ENCODE measurements at places on chromosomes 3 and 15.

DNA sequence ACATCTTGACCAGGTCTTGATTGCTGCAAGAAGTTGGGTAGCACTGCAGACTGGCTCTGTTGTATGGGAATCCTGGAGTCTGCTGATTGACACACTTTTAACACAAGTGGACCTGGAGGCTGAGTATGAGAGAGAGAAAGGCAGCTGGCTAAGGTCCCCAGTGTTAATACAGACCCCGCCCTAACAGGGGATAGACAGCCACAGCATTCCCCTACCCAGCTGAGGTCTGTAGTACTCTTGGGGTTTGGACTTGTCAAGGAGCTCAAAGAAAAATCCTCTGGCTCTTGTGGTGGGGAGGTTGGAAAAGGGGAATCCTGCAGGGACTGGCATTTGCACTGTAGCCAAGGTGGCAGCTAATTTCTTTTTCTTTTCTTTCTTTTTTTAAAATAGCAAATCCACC lies 192.7 kb downstream of the ZNF621 start:
- no peak for DNase-seq

- no peak for DNase-seq
Observed at GRCh38 chr15:55574096-55574495, 14.0 kb downstream of the PYGO1 start.

DNA sequence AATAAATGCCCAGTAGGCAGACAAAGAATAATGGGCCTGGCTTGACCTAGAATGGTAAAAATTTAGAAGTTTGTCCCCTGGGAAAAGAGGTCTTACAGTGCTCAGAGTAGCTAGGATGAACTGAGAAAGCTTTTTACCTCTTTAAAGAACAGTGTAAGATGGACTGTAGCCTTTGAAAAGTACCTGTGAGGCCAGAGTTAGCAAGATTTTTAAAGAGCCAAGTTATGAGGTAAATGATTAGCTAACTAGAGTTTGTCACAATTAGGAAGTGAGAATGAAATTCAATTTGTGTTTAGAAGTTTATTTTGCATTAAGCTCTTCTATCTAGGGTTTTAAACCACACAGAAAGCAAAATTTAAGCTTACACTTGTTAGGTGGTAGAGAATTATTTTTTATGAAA lies 480.9 kb downstream of the ZIC1 start:
- DNase-seq = no peak

DNA sequence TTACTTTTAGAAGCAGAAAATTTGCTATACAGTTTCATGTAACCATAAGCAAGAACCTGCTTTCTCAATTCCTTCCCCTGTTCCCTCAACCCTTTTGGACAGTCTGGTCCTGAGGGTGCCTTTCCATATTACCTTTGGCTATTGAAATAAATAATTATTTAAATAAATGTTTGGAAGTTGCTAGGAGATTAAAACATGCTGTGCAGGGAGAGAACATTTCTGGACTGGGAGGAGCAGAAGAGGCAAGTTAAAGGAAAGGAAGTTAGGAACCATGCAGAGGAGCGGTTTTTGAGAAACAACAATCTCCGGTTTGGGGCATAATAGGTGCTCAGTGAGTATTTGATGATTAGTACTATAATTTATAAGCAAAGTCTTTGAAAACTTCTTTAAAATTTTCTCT lies 41.8 kb downstream of the ZNF609 start:
- no peak for DNase-seq

- DNase-seq = no peak
Observed at GRCh38 chr3:110731148-110731547, 340.5 kb upstream of the NECTIN3 start.

DNA sequence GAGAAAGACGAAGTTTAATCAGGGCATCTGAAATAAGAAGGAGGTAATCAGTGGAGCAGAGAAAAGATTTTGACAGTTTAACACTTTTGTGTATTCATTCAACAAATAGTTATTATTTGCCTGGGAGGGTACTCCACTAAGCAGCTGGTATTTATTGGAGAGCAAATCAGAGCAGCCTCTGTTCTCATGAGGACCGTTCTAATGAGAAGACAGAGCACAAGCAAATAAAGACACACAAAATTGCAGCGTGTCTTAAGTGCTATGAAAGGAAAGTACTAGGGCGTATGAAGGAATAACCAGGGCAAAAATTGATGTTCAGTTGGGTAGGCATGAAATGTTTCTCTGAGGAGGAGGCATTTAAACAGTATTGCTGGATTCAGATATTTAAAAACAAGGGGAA lies 302.9 kb upstream of the RARB start:
- no peak for DNase-seq

DNA sequence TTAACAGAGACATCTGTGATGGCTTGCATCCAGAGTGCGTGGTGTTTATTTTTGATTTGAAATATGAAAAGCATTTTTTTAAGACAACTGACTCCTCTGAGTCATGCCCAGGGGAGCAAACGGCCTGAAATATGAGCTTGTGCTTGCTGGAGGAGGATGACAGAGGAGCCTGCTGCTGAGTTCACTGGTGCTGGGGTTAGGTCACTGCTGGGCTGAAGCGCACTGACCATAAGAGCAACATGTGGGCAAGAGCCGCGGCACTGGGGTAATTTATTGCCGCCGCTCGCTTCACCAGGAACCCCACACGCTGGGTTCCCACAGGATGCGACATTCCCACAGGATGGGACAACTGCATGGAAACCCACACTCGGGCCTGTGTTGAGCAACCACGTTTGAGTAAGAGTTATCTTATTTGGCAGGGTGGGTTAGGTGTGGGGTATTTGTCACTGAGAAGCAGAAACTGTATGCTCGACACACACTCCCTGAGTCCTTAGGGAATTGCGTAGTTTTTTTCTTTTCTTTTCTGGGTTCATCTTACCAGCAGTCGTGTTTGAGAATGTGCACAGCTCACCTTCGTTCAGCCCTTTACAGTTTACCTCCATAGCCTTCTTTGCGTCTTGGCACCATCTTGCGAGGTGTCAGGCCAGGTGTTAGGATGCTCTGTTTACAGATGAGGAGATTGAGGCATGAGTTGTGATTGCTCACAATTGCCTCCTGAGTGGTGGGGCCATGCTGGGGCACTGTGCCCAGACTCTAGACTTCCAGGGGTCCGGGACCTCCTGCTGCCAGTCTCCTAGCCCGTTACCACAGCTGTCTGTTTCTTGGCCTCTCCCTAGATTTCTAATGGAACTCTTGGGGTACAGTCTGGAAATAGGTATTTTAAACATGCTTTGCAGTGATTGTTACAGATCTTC lies 60.4 kb downstream of the SMAD3 start:
- DNase-seq = peak; percentile 98

- DNase-seq = no peak
Observed at GRCh38 chr3:8825153-8825825, 55.9 kb upstream of the OXTR start.

DNA sequence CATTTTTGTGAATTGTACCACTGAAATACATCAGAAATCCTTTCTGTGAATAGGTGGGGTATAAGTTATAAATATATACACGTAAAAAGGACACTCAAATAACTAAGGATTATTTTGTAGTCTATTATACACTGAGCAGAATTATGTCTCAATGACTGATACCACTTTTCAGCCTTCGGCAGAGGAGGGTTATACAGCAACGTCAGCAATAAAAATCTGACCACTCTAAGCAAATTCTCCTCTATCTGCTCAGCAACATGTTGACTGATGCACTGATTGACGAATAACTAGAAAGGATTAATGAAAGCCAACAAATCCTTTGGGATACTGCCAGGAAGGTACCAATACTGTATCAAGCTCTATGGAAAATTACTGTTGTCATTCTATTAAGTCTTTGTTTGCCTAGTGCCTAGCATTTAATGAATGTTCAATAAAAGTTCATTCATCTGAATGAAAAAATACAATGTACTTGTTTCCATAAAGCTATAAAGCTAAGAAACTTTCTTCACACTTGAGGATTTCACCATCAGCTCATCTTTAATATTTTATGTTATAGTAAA lies 5.2 kb downstream of the ARPP19 start:
- DNase-seq = no peak

DNA sequence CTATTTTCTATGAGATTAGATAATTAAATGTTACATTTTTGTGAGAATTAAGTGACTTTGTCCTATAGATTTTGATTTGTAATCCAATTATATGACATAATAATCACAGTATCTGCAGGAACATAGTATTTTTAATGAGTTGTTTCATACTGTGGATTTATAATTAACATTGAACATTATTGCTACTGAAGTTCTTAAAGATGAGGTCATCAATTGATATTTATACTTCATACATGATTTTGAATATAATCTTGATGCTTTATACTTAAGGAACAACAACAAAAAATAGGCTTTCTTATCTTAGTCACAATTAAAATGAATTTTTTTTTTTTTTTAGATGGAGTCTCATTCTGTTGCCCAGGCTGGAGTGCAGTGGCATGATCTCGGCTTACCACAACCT lies 846.6 kb downstream of the SI start:
- no peak for DNase-seq

DNA sequence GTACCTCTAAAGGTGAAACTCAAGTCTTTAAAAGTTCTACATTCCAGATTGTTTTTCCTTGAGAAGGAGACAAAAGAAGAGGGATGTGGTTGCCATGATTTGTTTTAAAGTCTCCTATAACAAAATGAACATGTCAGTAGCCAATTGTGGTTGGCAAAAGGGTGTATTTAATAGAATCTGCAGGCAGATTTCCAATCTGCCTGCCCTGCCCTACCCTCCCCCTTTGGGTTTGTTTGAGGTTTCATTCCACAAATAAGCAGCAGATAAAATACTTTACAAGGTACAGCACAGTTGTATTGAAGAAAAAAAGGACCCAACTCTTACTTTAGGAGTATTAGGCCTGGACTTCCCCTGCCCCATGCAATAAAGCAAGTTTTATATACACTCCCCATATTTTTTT lies 59.5 kb downstream of the MLH1 start:
- no peak for DNase-seq

DNA sequence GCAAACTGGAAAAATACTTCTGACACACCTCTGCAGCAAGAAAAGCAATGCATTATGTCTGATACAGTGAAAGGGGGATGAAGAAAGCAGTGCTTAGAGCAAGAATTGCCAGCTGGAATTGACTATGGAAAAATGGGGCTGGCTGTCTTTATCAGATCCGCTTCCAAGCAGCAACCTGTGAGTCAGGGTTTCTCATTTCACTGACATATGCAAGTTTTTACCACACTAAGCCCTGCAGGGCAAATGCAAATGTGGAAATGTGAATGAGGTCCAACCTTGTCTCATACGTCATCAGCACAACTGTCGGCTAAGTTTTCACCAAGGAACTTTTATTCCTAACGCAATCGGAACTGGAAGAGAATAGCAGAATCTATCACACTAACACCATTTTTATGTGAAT lies 172.5 kb upstream of the GADL1 start:
- peak; percentile 75 for DNase-seq

- DNase-seq = no peak
Observed at GRCh38 chr3:155049959-155050358, 30.2 kb upstream of the MME start.

GRCh38 chr15:77123854-77124253 lies 52.9 kb upstream of the TSPAN3 start:
- DNase-seq = no peak

DNA sequence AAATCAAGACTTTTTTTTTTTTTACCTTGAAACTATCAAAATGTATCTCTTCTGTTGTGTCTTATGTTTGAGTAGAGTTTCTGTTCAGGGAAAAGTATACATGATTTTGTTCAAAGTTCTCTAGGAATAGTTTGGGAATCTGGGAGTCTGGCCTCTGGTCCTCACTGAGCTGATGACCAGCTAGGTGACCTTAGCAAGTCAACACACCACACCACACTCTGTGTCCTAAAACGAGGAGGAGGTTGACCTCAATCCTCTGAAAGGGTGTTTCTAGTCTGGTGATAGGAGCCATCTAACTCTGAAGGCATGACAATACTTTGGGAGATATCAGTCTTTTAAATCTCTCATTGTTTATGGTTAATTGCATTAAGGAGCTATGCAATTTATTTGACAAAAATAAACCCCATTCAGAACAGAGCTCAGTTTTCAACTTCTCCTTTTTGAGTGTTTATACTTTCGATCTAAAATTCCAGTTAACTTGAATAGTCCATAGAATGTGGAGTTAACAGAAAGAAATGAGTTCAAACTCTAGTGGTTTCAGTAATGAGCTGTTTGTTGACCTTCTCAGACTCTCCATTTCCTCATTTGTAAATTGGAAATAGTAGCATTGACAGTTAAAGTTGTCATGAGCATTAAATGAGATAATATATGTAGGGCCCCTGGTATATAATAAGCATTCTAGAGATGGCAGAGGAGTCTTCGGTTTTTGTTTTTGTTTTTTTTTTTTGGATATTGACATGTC lies 112.2 kb upstream of the LRRN1 start:
- DNase-seq = no peak

DNA sequence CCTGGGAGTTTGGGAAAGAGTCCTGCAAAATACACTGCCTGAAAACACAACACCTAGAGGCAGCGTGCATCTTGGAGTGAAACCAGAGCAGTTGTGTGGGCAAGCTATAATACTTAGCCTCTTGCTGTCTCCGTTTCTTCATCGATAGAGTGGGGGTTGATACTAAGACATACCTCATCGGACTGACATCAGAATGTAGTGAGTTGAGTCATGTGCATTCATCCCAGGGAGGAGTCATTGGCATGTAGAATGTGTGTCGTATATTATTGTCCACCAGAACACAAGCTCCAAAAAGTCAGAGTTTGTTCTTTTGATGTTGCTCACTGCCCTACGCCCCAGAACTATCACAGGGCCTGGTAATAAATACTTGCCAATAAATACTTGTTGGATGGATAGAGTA lies 4.3 kb downstream of the SNTN start:
- DNase-seq = peak; percentile 88

GRCh38 chr3:107382631-107383030 lies 5.4 kb downstream of the CCDC54 start:
- DNase-seq = no peak

- no peak for DNase-seq
Observed at GRCh38 chr3:27594096-27594690, 110.0 kb upstream of the SLC4A7 start.

DNA sequence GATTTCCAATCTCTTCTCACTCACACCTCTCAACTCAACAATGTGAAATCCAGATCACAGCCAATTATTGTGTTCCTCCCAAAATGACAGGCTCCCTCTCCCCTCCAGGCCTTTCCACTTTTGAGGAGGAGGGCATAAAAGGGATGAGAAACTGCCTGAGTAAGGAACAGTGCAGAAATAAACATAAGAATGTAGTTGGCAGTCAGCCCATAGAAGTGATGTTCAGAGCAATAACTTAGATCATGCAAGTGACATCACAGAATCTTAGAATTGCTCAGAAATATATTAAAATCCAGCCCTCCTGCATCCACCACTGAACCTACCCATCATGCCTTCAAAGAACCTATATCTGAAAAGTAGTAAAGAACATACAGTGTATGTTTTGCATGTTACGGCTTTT lies 299.4 kb upstream of the GADL1 start:
- DNase-seq = peak; percentile 12

DNA sequence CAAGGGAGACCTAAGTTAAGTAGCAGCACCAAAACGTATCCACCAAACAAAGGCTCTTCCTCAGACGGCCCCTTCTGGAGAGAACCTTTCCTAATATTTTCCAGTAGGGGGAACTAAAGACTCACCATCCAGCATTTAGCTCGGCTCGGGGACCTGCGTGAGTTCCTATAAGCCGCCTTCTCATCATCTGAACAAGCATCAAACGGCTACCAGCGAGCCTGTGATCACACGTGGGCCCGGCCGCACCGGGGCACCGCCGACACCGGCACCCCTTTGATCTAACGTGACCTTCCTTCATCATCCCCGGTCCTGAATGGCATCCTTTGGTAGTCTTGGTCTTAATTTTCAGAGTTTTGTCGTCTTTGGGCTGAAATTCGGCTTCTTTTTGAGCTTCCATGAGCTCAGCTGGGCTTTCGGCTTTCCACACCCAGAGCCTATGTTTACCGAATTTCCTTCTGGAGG lies 1.4 kb upstream of the ROBO2 start:
- peak; percentile 88 for DNase-seq

GRCh38 chr3:31305340-31305739 lies 227.4 kb upstream of the STT3B start:
- DNase-seq = no peak

Measured in fibroblast of skin of back (primary cell).